ENCODE measurements at places on chromosomes 1 and 21.

DNA sequence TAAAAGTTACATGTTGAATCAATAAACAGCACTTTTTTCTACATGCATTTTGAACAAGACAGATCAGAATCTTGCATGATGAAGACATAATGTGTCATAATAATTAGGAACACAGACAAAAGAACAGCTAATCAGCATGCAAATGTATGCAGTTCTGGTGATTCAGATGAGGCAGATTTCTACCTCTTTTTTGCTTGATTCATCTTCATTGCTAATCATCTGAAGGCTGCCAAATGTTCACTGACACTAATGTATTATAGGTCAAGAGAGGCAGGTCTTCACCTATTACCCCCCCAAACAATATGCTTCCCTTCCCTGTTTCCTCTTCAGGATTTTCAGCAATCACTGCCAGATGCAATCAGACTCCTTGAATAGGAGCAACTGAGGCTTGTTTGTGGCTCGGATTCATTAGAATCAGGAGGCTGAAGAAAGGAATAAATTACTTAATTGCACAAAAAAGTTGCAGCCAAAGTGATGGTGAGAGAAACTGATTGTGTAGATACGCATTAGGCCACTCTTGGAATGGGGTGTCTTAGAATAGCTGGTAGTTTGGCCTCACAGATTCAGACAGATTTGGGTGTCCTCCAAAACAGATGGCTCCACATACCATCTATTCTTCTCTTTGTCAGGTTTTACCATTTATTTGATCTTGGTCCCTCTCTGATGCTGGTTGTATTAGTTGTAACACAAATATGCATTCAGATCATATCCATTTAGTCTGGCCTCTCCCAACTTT, 275.4 kb downstream of the RPS6KC1 start:
- no peak for DNase-seq

- no peak for DNase-seq
These were observed 43.3 kb upstream of the FCRL4 start for GRCh38 chr1:157641177-157641576.

- peak; percentile 42 for DNase-seq
These were observed 11.7 kb upstream of the S100A11 start for GRCh38 chr1:152048416-152049009.

GRCh38 chr1:171252482-171252881, 4.2 kb downstream of the FMO1 start:
- no peak for DNase-seq

DNA sequence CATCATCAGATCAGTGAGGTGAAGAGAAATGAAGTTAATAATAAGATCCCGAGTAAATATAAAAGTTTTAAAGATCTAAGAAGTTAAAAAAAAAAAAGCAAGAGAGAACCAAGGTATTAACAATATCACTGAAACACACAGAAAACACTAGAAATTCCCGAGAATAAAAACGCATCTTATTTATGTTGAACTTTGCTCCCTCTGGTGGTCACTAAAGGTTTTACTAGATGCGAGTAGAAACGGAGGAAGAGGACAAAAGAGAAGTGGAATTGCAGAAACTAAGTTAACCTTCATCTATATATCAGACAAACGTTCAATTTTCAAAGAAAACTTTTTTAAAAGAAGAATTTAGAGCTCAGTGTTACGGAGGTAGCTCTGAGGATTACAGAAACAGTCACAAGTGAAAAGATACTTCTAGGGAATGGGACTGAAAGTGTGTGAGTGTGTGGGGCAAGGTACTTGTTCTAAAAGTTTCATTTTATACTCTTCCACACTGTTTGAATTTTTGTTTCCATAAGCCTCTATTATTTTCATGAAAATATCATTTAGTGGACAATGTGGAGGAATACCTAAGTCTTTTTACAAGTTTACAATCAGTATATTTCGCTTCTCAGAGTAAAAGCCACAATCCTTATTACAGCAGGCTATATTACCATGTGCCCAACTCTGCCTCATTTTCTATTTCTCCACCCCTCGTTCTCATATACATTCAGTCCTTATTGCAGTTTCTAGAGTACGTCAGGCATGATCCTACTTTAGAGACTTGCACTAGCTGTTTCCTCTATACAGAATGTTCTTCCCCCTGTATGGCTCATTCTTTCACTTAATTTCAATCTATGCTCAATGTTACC, 19.7 kb downstream of the ACBD6 start:
- no peak for DNase-seq

- no peak for DNase-seq
These were observed 12.4 kb downstream of the C1orf198 start for GRCh38 chr1:230855886-230856285.

DNA sequence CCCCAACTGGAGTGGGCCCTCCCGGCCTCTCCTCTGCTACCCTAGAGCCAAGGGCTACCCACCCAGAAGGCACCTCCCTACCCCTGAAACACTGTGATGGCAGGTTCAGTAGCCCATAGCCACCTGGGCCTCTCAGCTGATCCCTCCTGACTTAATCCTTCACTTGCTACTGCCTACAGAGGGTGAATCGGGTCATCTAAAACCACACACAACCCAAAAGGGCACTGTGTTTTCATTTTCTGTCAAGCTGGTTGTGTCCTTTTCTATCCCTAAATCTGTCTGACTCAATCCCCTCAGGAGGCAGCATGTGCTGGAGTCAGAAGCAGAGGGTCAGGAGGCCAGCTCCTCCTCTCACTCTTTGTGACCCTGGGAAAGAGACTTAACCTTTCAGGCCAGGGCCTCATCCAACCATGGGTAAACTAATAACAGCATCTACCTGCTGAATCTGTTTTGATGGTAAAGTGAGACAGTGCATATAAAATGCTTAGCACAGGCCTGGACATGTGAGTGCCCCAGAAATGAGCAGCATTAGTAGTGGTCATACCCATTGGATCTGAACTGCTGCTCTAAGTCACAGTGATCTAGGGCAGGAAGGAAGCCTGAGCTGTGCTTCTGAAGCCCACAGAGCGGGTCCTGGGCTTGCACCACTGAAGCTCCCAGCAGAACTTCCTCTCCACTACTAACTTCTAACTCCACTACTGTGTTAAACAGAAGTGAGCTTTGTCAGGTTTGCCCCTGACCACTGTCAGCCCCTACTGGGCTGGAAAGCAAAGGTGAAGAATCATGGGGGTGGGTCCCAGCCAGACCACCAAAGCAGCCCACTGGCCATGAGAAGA, 11.0 kb downstream of the PMVK start:
- no peak for DNase-seq

DNA sequence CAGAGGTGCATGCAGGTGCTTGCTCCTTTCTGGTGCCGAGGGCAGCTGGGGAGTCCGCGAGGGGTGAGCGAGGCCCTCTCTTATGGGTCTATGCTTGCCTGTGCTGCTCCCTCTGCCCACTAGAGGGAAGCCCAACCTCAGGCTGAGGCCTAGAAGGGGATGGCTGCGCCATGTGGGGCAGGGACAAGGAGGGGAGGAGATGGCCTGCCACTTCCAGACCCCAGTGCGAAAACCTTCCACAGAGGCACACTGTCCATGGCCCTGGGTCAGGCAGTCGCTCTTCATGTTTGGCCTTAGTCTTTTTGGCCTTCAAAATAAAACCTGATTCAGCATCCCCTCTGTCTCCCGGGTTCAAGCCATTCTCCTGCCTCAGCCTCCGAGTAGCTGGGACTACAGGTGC, 14.0 kb downstream of the RHBG start:
- peak; percentile 22 for DNase-seq

DNA sequence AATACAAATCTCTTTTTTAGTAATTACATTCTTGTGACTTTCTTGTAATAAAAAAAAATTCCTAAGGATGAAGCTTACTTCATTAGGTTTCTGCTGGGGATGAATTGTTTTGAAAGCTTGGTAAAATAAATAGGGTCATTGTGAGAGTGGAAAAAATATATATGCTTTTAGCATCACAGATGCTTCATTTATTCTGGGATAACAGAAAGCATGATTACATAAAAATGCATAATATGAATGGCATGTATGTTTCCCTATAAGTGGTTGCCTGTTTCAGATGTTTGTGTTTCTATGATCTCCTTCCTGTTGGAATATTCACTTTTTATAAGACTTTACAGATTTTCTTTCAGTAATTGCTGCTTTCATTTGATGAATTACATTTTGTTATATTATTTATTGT, 42.3 kb downstream of the HMCN1 start:
- DNase-seq, result no peak

GRCh38 chr1:209613400-209614150, 30.1 kb downstream of the CAMK1G start:
- no peak for DNase-seq

GRCh38 chr21:43313221-43313938, 113.6 kb downstream of the SIK1 start:
- no peak for DNase-seq

- no peak for DNase-seq
These were observed 392.9 kb downstream of the DSCAM start for GRCh38 chr21:40454057-40454456.

- no peak for DNase-seq
These were observed 90.6 kb upstream of the KCTD3 start for GRCh38 chr1:215476541-215476940.

GRCh38 chr1:45200906-45201500, 5.4 kb downstream of the ZSWIM5 start:
- no peak for DNase-seq

DNA sequence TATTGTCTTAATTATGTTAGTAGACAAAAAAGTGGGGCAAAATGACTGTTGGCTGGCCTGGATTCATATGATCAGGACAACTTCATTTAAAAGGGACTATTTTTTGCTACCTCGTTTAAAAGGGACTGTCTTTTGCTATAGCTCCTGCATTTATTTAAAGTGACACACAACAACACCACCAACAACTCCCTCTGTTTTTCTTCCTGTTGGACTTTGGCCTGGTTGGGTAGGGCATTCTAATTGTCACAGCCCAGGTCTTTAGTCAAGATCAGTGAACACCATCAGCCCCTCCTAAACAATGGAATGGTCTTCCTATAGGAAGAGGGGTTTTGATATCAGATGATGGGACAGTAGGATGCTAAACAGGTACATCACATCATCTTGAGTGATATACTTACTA, 241.8 kb downstream of the GPR52 start:
- DNase-seq, result no peak

- no peak for DNase-seq
These were observed 77.0 kb upstream of the FGGY start for GRCh38 chr1:59219916-59220315.

DNA sequence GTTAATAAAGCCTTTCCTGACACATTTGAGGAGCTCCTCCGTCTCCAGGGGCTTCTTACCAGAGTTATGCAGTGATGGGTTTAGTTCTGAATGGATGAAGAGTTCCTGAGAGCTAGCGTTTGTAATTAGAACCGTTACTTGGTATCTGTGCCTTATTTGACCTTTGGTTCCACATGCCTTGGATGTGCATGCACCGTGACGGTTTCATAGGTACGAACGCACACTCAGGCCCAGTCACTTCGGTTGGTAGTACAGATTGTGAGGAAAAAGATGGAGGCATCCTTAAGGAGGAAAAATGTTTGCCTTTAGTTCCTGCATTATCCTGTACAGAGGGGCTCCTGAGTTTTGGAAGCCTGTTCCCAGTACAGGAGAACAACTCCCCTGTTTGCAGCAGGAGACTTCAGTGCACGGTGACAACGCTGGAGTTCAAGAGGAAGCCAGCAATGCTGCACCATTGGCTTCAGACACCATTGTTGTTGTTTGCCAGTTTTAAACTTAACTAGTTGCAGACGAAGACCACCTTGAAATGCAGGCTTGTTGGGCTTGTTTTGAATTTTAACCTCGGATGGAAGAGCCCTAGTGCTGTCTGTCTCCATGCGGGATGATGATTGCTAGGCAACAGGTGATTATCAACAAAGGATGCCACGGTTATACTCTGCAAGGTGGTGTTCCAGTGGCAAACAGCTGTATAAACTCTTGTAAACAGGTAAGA, 8.2 kb downstream of the RBM15 start:
- DNase-seq, result no peak

DNA sequence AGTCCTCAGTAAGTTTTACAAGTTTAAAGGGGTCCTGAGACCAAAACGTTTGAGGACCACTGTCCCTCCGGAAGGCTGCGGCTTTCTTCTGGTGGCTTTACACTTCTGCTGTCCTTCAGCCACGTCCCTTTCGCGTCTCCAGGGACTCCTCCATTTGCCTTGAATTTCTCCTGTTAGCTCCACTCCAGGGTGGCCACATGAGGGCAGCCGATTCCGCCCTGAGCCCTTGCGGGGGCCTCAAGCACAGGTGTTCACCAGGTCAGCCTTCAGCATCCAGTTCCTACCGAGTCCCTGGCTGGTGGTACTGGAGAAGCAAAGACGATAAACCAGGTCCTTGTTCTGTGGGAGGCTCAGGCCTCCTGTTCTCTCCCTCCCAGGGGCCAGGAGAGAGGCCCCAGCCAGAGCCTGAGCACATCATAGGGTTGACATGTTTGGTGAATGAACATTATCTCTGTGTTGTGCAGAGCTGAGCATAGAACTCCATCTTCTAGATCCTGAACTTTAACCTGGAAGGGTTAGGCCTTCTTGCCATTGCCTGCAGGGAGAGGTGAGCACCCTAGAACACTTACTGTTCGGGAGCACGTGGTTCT, 27.4 kb upstream of the COQ8A start:
- DNase-seq, result peak; percentile 21

- DNase-seq, result no peak
These were observed 1.9 kb downstream of the AKR7A2 start for GRCh38 chr1:19310061-19310460.

DNA sequence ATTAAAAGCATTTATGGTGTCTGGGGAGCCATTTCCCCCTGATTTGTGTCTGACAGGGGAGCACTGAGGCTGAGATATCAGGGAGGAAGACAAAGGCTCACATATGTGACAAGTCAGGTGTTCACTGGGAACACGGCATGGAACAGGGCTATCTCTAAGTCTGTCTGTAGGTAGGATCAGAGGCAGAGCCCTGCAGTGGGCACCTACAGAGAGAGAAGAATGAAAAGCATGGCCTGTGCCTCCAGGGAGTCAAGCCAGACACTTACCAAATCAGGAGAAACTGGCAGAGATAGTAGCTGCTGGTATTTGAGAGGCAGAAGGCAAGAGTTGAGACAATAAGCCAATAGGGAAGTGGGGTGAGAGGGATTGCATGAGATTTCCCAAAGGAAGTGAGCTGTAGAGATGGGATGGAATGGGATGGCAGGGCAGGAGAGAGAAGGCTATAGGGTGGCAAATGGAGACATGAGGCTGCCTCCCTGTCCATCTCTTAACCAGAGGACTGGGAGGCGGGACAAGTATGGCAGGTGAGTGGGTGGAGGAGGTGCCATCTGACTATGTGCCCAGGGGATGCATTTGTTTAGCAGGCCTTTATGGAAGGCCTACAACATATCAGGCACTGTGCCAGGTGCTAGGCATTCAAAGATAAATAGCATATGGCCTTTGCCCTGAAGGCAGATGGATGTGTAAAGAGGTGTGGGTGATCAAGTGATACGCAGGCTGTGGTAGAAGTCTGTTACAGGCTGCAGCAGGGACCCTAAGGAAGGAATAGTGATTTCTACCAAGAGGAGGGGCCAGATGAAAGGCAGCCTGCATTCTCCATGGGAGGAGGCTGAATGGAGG, 136.2 kb upstream of the IPO9 start:
- DNase-seq, result no peak

GRCh38 chr1:50985094-50985493, 15.0 kb downstream of the CDKN2C start:
- no peak for DNase-seq

GRCh38 chr1:4756851-4757580, 102.6 kb downstream of the AJAP1 start:
- DNase-seq, result no peak

GRCh38 chr1:170395149-170395548, 136.8 kb upstream of the GORAB start:
- DNase-seq, result no peak
